ENCODE measurements at places on chromosomes 1 and 21. TPM values are rescaled to one million over a fixed set of nuclear protein-coding genes. Genes with fewer than 3 reads are reported as not detected.

Gene IVL
- 0.16 TPM for total RNA-seq

Gene BSND
- not detected for total RNA-seq

Gene DENND2C
- 3.2 TPM for total RNA-seq

Gene ARHGAP29
- total RNA-seq = 17.6 TPM

Gene HEYL
- 1.1 TPM for total RNA-seq

Gene LEMD1
- total RNA-seq = 2.5 TPM

Gene FAM131C
- total RNA-seq = 0.11 TPM

Gene DEDD
- 40.9 TPM for total RNA-seq

Gene RIIAD1
- total RNA-seq = not detected

Gene OR2G6
- total RNA-seq = not detected

Gene S100A1
- total RNA-seq = 1.7 TPM

Gene ANGPTL7
- 0.70 TPM for total RNA-seq

Gene OR2AK2
- total RNA-seq = not detected

DNA sequence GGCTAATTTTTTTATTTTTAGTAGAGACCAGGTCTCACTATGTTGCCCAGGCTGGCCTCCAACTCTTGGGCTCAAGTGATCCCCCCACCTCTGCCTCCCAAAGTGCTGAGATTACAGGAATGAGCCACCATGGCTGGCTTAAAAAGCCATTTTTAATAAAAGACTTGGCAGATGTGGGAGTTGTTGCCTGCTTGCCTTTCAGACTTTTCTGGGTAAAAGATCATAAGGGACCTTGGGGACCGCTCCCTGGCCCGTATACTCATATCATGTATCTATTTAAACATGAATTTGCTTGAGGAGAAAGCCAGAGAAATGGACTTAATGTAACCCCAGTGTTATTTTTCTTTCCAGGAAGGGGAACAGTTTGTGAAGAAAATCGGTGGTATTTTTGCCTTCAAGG is 23.4 kb upstream of the PODN start:
- H3K27ac ChIP-seq = no peak overlapping the region
- no peak for DNase-seq
- peaks cover 9% of the 10 kb centered on the region for H3K36me3 ChIP-seq

- peaks cover 10% of the 10 kb centered on the region for H3K27me3 ChIP-seq
- no peaks in the 10 kb centered on the region for H3K36me3 ChIP-seq
- no peak for DNase-seq
- no peak overlapping the region for H3K4me3 ChIP-seq
These were observed 41.7 kb upstream of the CD2 start for GRCh38 chr1:116712510-116712909.

GRCh38 chr1:209689477-209689876 is 14.3 kb downstream of the G0S2 start:
- no peaks in the 10 kb centered on the region for H3K36me3 ChIP-seq
- H3K4me1 ChIP-seq = peaks cover 7% of the 10 kb centered on the region
- H3K27ac ChIP-seq = no peak overlapping the region
- H3K27me3 ChIP-seq = peaks cover 18% of the 10 kb centered on the region
- H3K4me3 ChIP-seq = no peak overlapping the region

- H3K4me3 ChIP-seq = no peak overlapping the region
- no peaks in the 10 kb centered on the region for H3K36me3 ChIP-seq
- H3K4me1 ChIP-seq = peaks cover 58% of the 10 kb centered on the region
- no peaks in the 10 kb centered on the region for H3K27me3 ChIP-seq
- DNase-seq = no peak
These were observed 3.3 kb downstream of the AHDC1 start for GRCh38 chr1:27600498-27601175.

- H3K27ac ChIP-seq = no peak overlapping the region
- no peaks in the 10 kb centered on the region for H3K4me1 ChIP-seq
- no peaks in the 10 kb centered on the region for H3K36me3 ChIP-seq
These were observed 65.2 kb downstream of the CACNA1E start for GRCh38 chr1:181548497-181548896.

- H3K36me3 ChIP-seq = no peaks in the 10 kb centered on the region
- peak; percentile 23 for DNase-seq
- H3K27me3 ChIP-seq = no peaks in the 10 kb centered on the region
- no peaks in the 10 kb centered on the region for H3K4me1 ChIP-seq
- no peak overlapping the region for H3K27ac ChIP-seq
These were observed 18.7 kb downstream of the MFSD2A start for GRCh38 chr1:39973503-39974135.

GRCh38 chr1:112849425-112850033 is 106.5 kb downstream of the SLC16A1 start:
- H3K27me3 ChIP-seq = peaks cover 3% of the 10 kb centered on the region
- H3K4me1 ChIP-seq = peaks cover 9% of the 10 kb centered on the region
- no peaks in the 10 kb centered on the region for H3K36me3 ChIP-seq
- no peak overlapping the region for H3K27ac ChIP-seq

DNA sequence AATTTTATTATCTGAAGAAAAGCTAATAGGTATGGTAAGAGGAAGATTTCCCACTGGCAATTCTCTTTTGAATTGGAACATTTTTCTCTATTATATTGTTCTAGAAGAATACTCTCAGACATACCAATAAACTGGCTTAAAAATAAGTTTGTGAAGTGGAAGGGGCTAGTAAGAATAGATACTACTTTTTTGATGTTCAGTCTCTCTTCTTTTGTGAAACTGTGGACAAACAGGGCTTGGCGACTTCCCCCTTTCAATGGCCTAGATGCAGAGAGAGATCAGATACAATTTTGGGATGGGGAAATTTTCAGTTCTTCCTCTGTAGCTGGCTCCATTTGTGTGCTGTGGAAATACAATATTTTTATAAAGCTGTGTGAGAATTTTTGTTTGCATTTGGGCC is 2.5 kb downstream of the PBX1 start:
- no peak for DNase-seq
- peak overlapping the region; percentile 79 for H3K4me3 ChIP-seq
- no peak overlapping the region for H3K27ac ChIP-seq
- H3K36me3 ChIP-seq = no peaks in the 10 kb centered on the region
- H3K27me3 ChIP-seq = no peaks in the 10 kb centered on the region

DNA sequence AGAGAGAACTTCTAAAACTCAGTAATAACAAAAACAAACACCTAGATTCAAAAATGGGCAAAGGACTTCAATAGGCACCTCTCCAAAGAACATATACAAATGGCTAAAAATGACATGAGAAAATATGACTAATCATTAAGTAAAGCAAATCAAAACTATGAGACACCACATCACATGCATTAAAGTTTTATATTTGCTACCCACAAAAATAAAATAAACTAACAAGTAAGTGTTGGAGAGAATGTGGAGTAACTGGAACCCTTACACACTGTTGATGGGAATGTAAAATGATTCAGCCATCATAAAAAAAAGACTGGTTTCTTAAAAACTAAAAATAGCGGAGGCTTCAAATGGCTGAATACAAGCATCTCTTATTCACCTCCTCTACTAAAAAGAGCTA is 262.1 kb upstream of the PKN2 start:
- no peaks in the 10 kb centered on the region for H3K27me3 ChIP-seq
- H3K4me1 ChIP-seq = no peaks in the 10 kb centered on the region
- no peak overlapping the region for H3K4me3 ChIP-seq
- H3K36me3 ChIP-seq = no peaks in the 10 kb centered on the region

- H3K4me3 ChIP-seq = no peak overlapping the region
- H3K36me3 ChIP-seq = no peaks in the 10 kb centered on the region
- H3K27me3 ChIP-seq = no peaks in the 10 kb centered on the region
- DNase-seq = no peak
- H3K27ac ChIP-seq = no peak overlapping the region
These were observed 121.8 kb upstream of the KCNK1 start for GRCh38 chr1:233491953-233492620.

DNA sequence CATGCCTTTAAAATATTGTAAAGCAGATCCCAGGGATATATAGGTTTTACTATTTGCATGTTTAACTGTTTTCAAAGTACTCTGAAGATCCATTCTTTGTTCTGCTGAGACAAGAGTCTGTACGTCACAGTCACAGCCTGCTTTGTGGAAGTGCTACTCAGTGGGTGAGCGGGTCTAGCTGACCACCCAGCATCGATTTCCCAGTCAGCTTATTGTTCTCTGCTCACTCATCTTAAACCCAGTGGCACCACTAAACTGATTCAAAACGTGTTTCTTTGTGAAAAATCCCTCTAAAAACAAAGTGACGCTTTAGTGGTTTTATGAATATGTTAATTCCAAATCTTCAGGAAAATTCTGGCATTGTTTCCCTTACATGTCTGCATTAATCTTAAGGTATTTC is 12.4 kb downstream of the PLPP3 start:
- no peak overlapping the region for H3K4me3 ChIP-seq
- H3K4me1 ChIP-seq = no peaks in the 10 kb centered on the region
- H3K27me3 ChIP-seq = no peaks in the 10 kb centered on the region
- DNase-seq = peak; percentile 25
- no peak overlapping the region for H3K27ac ChIP-seq

GRCh38 chr1:155006601-155007101 is 4.0 kb downstream of the ZBTB7B start:
- no peaks in the 10 kb centered on the region for H3K36me3 ChIP-seq
- H3K27me3 ChIP-seq = no peaks in the 10 kb centered on the region
- H3K27ac ChIP-seq = no peak overlapping the region

DNA sequence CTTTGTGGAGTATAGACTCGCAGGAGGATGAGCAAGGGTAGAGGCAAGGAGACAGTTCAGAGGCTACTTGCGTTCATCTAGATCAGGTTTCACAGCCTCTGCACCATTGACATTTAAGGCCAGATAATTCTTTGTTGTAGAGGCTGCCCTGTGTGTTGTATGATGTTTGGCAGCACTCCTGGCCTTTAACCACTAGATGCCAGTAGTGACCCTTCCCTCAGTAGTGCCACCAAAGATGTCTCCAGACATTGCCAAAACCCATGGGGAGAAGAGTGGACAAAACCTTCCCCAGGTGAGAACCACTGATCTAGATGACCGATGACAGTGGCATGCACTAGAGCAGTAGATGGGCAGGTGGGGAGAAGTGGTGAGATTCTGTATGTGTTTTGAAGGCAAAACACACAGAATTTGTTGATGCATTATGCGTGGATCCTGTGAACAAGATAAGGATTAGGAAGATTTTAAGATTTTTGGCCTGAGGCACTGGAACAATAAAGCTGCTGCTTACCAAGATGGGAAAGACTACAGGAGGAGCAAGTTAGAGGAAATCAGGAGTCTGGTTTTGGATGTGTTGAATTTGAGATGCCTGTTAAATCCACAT is 9.9 kb upstream of the COG2 start:
- H3K4me3 ChIP-seq = no peak overlapping the region
- no peak for DNase-seq
- H3K4me1 ChIP-seq = no peaks in the 10 kb centered on the region
- H3K27me3 ChIP-seq = peaks cover 12% of the 10 kb centered on the region
- no peak overlapping the region for H3K27ac ChIP-seq

- H3K27ac ChIP-seq = no peak overlapping the region
- H3K27me3 ChIP-seq = no peaks in the 10 kb centered on the region
- no peak overlapping the region for H3K4me3 ChIP-seq
These were observed 23.0 kb upstream of the SLC1A7 start for GRCh38 chr1:53165408-53165961.

- peaks cover 9% of the 10 kb centered on the region for H3K4me1 ChIP-seq
- H3K27me3 ChIP-seq = no peaks in the 10 kb centered on the region
- H3K4me3 ChIP-seq = no peak overlapping the region
- H3K36me3 ChIP-seq = no peaks in the 10 kb centered on the region
These were observed 4.8 kb upstream of the SARS1 start for GRCh38 chr1:109208836-109209463.

- H3K36me3 ChIP-seq = no peaks in the 10 kb centered on the region
- DNase-seq = no peak
- no peak overlapping the region for H3K27ac ChIP-seq
- peaks cover 5% of the 10 kb centered on the region for H3K27me3 ChIP-seq
These were observed 19.9 kb upstream of the KCNE2 start for GRCh38 chr21:34343838-34344381.

DNA sequence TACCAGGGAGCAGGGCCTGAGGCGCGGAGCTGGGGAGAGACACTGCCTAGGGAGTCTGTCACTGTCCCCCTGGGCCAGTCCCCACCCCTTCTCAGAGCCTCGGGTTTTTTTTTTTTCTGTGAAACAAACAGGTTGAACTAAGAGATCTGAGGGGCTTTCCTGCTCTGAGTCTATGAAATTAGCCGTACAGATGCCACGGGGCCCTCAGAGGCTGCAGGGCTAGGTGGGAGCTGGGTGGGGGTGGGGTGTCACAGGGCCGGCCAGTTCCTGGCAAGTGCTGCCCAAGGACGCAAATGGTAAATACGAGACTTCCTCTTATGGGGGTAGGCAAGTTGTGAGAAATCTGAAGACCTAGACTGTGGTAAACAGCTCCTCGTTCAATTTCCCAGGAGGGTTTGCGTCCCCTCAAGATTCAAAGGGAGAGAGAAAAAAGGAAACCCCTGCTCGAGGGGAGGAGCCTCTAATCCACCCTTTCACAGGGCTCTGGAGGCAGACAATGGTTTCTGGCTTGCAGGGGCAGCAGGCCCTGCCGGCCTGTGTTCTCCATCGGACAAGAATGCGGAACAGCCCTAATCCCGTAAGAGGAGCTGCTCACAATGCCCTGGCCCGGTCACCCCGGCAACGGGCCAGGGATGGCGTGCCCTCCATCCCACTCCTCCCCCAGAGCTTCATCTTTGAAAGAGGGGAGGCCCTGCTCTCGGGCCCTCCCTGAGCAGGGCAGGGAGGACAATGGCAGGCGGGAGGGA is 7.8 kb downstream of the NUAK2 start:
- peak overlapping the region; percentile 38 for H3K4me3 ChIP-seq
- peak; percentile 87 for DNase-seq
- peak overlapping the region; percentile 81 for H3K27ac ChIP-seq
- H3K4me1 ChIP-seq = peaks cover 40% of the 10 kb centered on the region
- H3K36me3 ChIP-seq = peaks cover 23% of the 10 kb centered on the region
